ENCODE measurements at places on chromosomes 4 and X. TPM values are rescaled to one million over a fixed set of nuclear protein-coding genes. Genes with fewer than 3 reads are reported as not detected.

DNA sequence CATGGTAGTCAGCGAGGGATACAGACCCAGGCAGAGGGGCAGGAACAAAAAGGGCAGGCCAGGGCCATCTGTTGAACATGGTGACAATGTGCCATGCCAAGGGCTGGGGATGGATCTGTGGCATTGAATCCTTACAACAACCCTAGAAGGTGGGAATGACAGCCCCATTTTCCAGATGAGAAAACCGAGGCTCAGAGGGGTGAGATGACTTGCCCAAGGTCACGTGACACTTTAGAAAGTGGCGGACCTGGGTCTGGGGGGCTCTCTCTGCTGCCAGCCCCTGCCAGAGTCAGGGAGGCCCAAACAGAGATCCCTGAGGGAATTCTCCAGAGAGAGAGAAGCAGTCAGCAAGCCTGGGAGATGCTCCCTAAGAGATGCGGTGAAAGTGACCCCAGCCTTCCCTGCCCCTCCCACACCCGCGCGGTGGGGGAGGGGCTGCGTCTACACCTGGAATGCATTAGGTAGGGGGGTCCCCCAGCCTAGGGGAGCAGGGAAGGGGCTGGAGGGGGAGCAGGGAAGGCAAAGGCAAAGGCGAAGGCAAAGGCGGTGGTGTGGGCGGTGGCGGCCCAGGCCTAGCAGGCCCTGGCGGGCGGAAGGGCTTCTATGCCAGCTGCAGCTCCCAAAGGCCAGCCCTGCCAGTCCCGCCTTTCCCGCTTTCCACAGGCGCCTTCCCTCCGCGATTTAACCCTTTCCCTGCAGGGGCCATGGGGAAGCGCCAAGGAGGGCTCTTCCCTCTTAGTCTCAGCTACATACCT is 13.0 kb downstream of the FGD1 start:
- DNase-seq = no peak

DNA sequence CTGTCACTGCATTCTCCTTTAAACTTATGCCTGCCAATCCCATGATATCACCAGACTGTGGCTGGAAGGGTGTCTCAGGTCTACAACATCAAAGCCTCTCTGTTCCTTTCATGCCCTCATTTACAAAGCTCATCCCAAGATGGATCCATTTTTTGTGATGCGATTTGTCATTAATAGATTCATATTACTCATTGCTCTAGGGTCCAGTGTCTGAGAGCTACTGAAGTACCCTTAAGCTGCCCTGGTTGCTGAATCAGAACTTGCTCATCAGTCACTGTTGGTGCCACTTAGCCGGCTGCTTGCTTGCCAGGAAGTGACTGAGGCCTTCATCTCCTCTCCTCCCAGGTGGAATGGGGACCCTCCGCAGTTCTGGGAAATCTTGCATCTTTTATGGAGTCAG is 395.5 kb upstream of the BOD1L1 start:
- DNase-seq = no peak

- DNase-seq = no peak
Measured at GRCh38 chrX:41781500-41781899, 57.5 kb downstream of the GPR82 start.

DNA sequence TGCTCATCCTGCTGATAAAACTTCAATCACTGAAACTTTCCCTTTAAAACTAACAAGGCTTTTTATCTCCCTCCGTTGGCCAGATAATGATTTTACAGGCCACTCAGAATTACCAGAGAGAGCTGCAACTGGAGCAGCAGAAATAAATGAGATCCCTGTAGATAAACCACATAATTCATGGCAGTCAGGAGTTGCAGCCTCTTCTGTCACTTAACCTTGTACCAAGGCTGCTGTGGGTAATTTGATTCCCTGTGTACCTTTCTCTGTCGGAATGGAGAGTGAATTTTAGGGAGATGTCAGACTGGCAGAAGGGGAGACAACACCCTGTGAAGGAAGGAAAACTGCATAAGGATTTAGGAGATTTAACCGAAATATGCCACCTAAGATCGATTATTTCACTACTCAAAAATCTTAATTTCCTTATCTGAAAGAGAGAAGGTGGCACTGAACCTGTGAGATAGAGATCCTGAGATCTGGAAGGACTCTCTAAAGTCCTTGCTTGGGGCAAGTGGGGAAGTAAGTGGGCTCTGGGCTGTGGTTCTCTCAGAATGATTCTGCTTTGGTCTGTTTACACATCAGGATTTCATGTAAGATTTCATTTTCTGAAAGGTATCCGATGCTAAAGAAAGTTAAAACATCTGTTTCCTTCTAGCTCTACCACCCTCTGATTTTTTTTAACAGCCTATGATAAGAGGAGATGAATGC is 14.3 kb upstream of the TSPAN5 start:
- no peak for DNase-seq

RIBC1 gene
- total RNA-seq = 2.3 TPM
